ENCODE measurements at places on chromosomes 2 and 18.

GRCh38 chr2:218020281-218020680 lies 17.5 kb upstream of the TNS1 start:
- no peak for DNase-seq

DNA sequence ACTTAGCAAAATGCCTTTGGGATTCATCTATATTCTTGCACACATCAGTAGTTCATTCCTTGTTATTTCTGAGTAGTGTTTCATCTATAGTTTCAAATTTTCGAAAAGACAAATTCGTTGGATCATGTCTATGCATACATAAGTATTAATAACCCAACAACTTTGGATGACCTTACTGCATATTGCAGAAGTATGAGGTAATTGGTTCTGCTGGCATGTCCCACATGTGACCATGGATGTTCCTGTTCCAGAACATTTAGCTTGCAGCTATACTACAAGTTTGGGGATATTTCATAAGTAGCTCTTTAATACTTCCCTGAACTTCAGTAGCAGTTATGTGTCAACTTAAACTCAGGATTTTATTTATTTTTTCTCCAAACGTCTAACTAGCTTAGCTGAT lies 44.9 kb downstream of the APLF start:
- DNase-seq: no peak

DNA sequence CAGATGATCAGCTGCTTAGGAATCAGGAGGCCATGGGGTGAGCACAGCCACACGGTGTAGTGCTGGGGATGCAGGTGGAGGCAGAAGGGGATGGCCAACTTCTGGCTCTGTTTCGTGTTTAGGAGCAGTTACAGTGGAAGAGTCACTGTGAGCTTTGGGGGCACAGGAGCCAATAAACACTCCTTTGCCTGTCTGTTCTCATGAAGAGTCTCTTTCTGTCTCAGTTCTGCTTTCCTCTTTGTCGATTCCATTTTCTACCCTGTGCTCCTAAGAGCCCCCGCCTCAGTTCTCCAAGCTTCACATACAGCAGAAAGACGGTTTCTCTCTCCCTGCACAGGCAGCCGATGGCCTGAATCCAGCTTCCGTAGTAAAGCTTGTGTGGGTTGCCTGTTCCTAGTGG lies 21.0 kb upstream of the RRM2 start:
- no peak for DNase-seq

- DNase-seq: no peak
Measured at GRCh38 chr2:20446255-20446916, 488 bp upstream of the RHOB start.

- DNase-seq: no peak
Measured at GRCh38 chr2:43317194-43317593, 90.8 kb upstream of the ZFP36L2 start.

GRCh38 chr2:74250189-74250631 lies 51.8 kb downstream of the MTHFD2 start:
- DNase-seq: peak; percentile 51

- no peak for DNase-seq
Measured at GRCh38 chr2:157259960-157260359, 2.5 kb downstream of the GALNT5 start.

- DNase-seq: no peak
Measured at GRCh38 chr2:206381881-206382280, 61.5 kb upstream of the ADAM23 start.

- no peak for DNase-seq
Measured at GRCh38 chr2:70203086-70203485, 12.3 kb upstream of the C2orf42 start.

- DNase-seq: no peak
Measured at GRCh38 chr18:59646963-59647307, 50.3 kb downstream of the CCBE1 start.

DNA sequence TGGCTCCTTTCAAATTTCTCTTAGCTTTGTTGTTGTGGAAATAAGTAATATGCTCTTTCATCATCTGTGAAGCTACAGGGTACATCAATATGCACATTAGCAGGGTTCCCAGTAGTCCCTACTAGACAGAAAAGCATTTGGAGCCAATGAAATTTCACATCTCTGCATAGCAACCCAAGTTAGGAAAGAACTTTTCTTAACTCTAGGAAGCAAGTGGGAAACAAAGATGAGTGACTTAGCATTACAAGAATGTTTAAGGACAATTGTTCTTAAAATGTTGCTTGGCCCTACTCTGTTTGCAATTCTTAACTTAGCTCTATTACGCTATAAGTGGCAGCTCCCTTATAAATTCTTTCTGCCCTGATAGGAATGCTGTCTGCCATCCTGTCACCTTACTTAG lies 39.6 kb downstream of the ZEB2 start:
- no peak for DNase-seq

DNA sequence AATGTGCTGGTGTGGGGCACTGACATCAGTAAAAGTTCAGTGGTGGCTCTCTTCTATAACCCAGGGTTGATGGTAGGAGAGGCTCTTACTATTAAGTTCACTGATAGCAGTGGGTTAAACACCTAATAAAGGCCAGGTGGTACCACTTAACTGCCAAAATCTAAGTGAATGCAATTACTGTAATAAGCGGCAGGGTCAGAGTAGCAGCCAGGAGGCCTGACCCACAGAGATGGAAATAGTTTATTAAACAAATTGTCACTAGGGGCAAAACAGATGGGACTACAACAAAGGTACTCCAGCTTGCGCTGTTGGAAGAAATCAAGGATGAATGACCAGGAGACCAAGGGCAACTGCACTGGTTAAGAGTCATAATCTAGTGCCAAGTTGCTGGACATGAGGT lies 26.6 kb downstream of the ZSWIM2 start:
- no peak for DNase-seq

- no peak for DNase-seq
Measured at GRCh38 chr18:10580215-10580614, 54.4 kb downstream of the NAPG start.
